A673 (cell line): ENCODE measurements at places on chromosomes 6 and 20.
A peak's percentile ranks its signal among the peaks of the same experiment; 100 is the strongest.

DNA sequence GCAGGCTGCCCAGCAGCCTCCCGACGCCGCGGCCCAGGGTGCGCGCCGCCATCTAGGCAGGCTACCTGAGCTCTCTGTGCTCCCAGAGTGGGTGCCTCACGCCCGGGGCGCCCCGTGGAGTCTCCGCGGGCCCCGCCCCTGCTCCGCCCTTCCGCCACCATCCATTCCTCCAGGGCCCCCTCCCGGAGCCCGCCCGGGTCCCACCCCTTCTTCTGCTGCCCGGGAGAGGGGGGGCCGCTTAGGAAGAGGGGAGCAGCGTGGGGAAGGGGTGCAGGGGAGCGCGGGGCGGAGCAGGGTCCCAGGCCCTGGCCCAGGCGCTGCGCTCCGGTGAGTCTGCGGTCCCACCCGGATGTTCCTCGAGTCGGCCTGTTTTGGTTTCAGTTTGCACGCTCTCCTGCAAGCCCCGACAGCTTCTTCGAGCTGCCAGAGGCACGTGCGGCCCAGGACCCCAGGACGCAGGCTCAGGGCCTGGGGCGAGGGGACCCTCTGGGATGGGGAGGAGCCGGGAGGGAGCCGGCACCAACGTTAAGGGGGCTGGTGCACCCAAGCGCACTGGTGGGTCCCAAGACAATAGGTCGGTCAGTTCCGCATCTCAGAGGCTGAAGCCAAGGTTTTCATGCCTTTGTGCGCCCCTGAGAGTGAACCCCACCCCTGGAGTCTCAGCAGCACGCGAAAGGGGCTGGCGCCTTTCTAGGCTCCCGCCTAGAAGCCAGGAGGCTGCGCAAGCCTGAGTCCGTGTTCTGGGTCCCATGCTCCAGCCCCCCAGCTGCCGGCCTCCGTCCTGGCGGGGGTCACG lies at the start of gene ACSS1:
Gene ACSS1 (minus strand): TSS at position 89 of the 796 bp plus-strand sequence. CDS start 37 bp downstream, at position 52.
- H3K4me3 ChIP-seq = peak within 1 kb of the TSS; percentile 68
- peaks cover 15% of the 10 kb centered on the region for H3K4me1 ChIP-seq
- H3K27me3 ChIP-seq = peaks cover 34% of the 10 kb centered on the region
- peak; percentile 68 for DNase-seq

DNA sequence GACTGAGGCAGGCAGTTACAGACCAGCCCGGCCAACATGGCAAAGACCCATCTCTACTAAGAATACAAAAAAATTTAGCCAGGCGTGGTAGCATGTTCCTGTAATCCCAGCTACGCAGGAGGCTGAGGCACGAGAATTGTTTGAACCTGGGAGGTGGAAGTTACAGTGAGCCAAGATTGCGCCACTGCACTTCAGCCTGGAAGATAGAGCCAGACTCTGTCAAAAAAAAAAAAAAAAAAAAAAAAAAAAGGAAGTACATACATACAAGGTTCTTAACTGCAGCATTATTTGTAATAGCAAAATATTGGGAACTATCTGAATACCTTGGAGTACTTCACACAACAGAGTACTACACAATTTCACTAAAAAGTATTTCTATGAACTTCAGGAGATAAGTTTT lies 183.5 kb upstream of the OLIG3 start:
- no peak overlapping the region for H3K4me3 ChIP-seq
- DNase-seq = no peak
- H3K36me3 ChIP-seq = no peaks in the 10 kb centered on the region
- no peak overlapping the region for H3K27ac ChIP-seq
- no peaks in the 10 kb centered on the region for H3K4me1 ChIP-seq
- H3K27me3 ChIP-seq = peaks cover 5% of the 10 kb centered on the region

- H3K36me3 ChIP-seq = no peaks in the 10 kb centered on the region
- no peak for DNase-seq
- no peaks in the 10 kb centered on the region for H3K4me1 ChIP-seq
- H3K27ac ChIP-seq = no peak overlapping the region
These were observed 61.7 kb downstream of the HDGFL1 start for GRCh38 chr6:22631091-22631490.

DNA sequence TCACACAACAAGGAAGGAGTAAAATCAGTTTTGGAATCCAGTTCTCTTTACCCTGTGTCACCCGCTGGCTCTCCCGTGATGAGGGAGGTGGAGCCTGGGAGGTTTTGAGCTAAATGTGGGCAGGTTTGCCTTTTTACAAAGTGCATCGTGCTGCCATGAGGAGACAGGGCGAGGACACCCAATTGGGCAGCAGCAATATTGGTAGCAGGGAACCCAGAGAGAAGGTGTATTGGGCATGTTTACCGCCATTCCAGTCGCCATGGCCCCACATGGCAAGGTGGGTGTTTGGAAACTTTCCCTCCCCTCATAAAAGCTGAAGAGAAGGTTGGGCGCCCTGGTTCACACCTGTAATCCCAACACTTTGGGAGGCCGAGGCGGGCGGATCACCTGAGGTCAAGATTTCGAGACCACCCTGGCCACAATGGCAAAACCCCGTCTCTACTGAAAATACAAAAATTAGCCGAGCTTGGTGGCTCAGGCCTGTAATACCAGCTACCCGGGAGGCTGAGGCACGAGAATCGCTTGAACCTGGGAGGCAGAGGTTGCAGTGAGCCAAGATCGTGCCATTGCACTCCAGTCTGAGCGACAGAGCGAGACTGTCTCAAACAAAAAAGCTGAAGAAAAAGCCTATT lies 3.5 kb upstream of the UBE2V1 start:
- DNase-seq = no peak
- H3K27ac ChIP-seq = no peak overlapping the region
- H3K4me3 ChIP-seq = peak overlapping the region; percentile 51
